ENCODE measurements at places on chromosomes 3 and 15.

DNA sequence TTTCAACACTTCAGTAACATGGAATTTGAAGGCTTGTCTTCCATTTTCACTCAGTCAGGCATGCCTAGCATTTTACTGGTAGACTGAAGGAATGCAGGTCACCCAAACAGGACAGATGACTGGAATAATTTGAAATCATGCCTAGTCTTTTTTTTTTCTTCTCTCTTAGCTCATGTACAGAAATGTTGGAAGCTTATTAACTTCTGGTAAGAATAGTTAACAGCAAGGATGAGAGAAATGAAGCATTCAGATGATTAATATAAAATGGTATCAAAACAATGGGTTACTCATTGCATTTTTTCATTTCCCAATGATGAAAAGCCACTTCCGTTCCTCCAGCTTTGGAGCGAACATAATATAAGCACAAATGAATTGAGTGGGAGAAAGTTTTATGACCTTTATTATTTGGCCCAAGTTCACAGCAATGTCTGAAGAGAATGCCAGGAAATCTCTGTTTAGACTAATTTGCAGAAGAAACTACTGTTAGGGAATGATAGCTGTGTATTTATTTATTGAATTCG, 431.6 kb upstream of the RASGRP1 start:
- no peak for DNase-seq

DNA sequence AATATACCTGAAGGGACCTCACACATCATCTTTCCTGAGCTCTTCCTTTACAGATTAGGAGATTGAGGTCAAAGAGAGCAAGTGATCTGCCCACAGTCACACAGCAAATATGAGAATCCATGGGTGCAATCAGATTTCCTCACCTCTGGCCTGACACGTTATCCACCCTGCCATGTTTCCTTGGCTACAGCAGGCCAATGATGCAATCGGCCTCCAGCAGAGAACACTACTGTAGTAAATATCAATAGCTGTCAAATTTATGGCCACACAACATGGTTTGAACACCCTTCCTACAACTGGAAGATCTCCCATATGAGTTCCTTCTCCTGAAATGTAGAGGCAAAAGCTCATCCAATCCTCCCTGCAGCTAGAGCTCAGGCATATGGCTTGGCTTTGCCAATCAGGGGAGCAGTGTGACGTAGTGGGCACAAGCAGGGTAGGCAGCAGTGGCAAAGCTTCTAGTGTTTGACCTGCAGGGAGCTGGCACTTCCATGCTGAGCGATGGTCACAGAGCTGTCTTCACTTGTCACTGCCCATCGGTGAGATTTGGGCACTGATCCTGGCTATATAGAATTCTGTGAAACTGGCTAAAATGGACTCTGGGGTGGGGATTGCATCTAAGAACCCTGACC, 271.3 kb downstream of the TJP1 start:
- DNase-seq, result no peak

GRCh38 chr3:130601442-130601971, 84.5 kb downstream of the COL6A6 start:
- no peak for DNase-seq

DNA sequence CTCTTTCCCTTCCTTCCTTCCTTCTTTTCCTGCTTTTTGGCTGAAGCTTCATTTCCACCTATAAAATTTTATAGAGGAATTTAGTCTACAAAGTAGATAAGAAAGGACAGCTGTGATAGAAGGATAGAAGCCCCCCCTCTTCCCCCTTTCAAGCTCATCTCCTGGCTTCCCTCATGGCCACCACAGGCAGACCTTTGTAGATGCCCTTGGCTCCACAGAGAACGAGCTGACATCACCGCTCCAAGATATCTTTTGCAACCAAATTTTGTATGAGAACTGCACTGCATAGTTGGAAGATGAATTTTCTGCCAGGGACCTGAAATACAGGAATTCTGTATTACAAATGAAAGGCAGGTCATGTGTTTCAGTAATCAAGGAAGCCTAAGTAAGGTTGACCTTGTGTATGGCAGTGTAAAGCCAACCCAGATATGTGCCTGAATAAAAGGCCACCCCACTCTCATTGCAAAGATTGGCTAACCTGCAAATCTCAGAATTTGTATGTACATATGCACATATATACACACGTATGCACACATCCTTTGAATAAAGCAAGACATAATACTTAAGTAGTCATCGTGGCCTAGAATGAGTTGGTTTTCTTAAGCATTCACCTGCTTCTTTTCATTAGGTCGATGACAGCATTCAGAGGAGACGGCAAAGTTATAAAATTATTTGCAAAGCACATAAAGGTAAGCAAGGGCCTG, 57.1 kb upstream of the FILIP1L start:
- no peak for DNase-seq

GRCh38 chr15:58788056-58788710, 17.1 kb downstream of the MINDY2 start:
- no peak for DNase-seq

GRCh38 chr3:109563149-109563548, 225.8 kb upstream of the DPPA4 start:
- DNase-seq, result no peak

- no peak for DNase-seq
Observed at GRCh38 chr3:58518291-58518789, 18.6 kb downstream of the ACOX2 start.

DNA sequence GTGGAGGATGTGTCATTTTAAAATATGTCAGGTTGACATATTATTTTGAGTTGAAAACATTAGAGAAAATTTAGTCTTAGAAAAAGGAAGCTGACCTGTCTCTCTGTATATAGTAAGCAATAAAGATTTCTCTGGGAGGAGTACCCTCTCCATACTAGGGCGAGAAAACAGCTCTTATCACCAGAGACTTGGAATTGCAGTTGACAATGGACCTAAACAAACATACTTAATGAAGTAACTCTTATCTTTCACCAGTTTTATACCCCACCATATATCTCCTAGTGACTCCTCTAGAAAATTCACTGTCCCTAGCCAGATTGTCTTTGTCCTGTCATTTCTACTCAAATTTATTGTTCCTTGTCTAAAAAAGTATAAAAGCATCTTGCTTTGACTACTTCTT, 7.2 kb upstream of the GATM start:
- no peak for DNase-seq

DNA sequence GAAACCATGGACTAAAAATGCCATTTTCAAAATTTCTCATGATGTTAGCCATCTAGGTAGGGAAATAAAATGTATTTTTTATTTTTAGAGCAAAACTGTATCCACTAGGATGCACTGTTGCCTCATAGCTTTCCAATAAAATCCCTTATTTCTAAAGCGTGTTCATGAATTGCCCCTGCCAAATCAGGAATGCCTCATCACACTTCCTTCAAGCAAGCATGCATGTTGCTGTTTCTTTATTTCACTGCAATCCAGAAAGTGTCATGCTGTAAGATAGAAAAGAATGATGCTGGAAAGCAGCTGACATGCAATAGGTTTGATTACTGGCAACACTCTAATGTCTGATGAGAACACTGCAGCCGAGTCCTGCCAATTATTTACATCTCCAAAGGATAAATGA, 239.5 kb downstream of the CHL1 start:
- DNase-seq, result no peak

- peak; percentile 88 for DNase-seq
Observed at GRCh38 chr15:90001683-90002427, 731 bp downstream of the ZNF710 start.

GRCh38 chr15:69591905-69592508, 139.4 kb downstream of the RPLP1 start:
- DNase-seq, result no peak

GRCh38 chr3:184423561-184423960, 43.7 kb downstream of the CHRD start:
- no peak for DNase-seq

DNA sequence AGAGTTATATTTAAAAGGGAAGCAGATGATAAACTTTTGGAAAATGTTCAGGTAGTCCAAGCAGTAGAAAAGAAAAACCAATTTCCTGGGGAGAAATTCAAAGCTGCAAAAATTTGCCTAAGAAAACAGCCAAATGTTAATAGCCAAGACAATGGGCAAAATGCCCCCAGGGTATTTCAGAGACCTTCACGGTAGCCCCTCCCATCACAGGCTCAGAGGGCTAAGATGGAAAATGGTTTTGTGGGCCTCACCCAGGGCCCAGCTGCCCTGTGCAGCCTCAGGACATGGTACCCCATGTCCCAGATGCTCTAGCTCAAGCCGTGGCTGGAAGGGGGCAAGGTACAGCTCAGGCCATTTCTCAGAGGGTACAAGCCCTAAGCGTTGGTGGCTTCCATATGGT, 391.0 kb downstream of the ZIC4 start:
- no peak for DNase-seq

- no peak for DNase-seq
Observed at GRCh38 chr3:14141144-14141543, 16.3 kb downstream of the TMEM43 start.

DNA sequence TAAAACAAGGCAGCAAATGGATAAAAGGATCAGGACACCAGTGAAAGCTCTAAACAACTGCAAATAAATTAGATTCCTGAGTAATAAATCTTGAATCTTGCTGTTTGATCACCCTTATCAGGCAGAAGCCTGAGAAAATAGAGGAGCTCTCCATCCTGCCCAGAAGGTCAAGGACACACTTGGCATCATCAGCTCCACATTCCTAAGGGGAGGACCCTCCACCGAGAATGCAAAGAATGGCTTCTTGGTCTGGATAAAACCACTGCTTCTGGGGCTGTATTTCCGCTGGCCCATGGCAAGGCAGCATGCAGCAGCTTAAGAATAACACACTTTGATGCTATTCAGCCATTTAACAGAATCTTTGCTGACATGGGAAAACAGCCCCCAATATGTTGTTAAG, 108.9 kb upstream of the TSC22D2 start:
- DNase-seq, result no peak

DNA sequence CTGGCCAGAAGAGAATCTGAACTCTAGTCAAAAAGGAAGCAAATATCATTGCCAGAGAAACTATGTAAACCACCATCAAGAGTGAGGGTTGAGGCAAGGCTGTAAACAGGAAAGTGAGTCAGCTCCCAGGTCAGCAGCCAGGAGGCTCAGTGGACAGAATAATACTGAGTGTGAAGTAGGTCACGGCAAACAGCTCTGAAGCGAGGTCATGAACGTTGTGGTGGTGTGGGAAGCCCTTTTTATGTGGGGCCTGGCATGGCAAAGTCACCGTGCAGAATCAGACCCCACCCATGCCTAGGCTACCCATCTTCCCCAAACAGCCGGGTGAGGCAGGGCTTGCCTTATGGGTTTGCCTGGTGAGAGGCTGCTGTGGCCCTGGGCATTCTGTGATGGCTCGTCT, 43.9 kb downstream of the THBS1 start:
- DNase-seq, result no peak

- no peak for DNase-seq
Observed at GRCh38 chr15:70083946-70084345, 13.8 kb downstream of the TLE3 start.

DNA sequence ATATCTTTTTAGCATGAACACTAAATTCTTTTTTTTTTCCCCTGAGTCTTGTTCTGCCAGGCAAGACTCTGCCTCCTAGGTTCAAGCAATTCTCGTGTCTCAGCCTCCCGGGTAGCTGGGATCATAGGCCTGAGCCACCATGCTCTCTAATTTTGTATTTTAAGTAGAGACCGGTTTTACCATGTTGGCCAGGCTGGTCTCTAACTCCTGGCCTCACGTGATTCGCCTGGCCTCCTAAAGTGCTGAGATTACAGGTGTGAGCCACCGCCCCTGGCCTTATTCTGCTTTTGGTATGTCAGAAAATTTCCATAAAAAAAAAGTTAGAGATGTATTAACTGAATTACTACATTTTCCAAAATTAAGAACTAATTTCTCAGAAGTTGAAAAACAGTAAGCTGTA, 14.3 kb downstream of the RAB11A start:
- DNase-seq, result no peak

- DNase-seq, result no peak
Observed at GRCh38 chr15:93500155-93500554, 411.1 kb upstream of the RGMA start.

DNA sequence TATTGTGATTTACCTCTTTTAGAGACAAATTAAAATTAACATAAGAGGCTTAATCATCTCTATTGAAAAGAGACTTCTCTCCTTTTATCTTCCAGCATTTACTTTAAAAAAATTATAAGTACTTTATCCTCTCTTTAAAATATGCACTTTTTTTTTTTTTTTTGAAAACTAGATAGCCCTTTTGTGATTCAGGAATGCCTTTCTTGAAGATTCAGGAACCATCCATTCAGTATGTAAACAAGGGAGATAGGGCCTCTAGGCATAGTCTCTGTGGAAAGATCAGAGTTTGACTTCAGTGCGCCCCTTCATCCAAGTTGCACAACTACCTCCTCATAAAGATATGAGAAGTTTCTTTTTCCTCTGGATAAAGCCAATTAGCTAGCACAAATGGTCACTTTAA, 1163.7 kb downstream of the SI start:
- no peak for DNase-seq

Data from upper lobe of right lung (tissue), 1 donor.